ENCODE measurements at places on chromosomes 11 and 22.

GRCh38 chr11:110929129-110929528 lies 216.9 kb upstream of the ARHGAP20 start:
- DNase-seq, result no peak

GRCh38 chr22:24845041-24845898 lies 39.3 kb downstream of the SGSM1 start:
- DNase-seq, result no peak

DNA sequence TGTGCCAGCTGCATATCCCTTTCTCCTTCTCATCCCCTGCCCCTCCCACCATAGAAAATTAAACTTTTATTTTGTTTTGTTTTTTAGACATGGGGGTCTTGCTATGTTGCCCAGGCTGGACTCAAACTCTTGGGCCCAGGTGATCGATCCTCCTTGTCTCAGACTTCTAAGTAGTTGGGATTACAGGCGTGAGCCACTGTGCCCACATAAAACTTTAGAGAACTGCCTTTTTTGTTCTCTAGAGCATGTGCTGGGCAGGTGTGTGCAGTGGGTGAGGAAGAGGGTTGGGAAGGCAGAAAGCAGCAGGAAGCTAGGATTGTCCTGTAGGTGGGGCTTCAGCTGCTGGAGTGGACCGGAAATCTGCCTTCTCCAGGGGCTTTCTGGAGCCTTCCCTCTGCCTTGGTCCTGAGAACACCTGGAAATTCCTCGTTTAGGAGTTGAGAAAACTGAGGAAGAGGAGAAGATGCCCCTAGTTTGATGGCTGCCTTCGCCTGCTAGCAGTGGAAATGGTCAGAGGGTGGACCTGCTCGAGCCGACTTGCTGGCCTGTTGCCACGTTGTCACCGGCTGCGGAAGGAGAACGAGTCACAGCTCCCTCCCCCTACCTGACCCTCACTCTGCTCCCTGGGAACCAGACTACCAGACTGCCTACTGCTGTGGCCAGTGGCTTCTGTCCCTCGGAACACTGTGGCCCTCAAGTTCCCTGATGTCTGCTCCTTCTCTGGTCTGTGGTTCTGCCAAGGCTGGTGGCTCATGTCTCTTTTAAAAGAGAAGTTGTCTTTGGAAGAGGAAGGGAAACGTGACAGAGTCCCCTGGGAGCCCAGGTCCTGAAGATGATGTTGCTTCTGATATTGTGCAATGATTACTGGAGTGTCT lies 4.0 kb downstream of the ST14 start:
- no peak for DNase-seq

DNA sequence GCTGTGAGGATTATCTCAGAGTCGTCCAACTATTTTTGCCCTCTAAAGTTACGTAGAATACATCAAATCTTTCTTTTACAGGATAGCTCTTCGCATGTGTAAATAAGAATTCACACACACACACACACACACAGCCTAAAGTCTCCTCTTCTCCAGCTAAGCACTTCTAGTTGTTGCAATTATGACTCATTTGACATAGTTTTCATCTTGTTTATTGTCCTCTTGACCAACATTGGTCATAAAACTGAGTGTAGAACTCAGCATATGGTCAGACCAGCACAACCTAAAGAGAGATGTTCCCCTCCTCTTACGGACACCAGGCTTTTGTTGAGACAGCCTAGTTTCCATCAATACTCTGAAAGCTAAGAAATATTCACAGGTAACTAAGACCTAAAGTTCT lies 234.2 kb downstream of the BLID start:
- no peak for DNase-seq

DNA sequence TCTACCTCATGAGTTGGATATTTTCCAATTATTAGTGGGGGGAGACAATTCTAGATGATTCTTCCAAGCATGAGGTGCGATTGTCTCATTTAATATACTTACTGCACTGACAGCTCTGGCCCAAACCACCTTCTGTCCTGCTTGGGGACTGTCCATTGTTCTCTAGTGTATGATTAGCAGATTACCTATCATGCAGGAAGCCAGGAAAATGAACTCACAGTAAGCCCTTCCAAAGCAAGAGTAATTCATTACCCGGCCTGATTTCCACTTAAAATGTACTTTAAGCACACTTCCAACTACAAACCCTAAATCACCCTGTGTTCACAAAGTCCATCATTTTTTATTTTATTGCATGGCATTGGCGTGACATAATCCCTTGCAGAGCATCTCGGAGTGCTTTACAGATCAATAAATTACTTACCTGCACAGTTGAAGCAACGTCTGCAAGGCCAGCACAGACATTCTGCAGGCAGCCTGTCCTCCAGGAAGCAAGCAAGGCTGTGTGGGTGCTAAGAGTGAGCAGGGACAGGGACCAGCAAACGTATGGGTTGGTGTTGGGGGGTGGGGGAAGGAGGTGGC lies 838.2 kb downstream of the NTM start:
- no peak for DNase-seq

DNA sequence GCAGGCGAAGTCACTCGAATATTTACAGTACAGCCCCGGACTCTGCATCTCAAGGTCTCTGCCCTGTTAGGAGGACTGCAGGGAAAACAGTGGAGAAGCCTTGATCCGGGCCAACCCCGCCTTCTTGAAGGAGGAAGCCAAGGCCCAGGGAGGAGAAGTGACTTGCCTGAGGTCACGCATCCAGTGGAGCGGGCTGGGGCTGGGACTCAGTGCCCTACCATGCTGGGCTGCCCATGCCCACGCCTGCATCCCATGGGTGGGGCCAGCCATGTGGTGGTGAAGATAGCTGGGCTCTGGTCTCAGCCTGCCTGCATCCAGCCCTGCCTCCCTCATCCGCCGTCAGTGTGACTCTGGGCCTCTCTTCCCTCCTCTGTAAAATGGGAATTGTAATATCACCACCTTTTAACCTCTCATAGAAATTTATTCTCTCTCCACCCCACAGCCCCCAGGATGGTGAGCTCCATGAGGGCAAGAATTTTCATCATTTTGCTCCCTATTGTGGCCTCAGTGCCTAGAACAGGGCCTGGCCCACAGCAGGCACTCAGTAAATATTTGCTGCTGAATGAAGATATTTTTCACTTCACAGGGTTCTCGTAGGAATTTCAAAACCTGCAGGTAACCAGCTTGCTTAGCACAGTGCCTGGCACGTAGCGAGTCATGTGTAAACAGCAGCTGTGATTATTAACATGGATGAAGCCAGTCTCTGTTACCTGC lies 57.3 kb downstream of the OTOG start:
- no peak for DNase-seq

- DNase-seq, result no peak
These were observed 24.6 kb upstream of the IGLL5 start for GRCh38 chr22:22863001-22863400.

DNA sequence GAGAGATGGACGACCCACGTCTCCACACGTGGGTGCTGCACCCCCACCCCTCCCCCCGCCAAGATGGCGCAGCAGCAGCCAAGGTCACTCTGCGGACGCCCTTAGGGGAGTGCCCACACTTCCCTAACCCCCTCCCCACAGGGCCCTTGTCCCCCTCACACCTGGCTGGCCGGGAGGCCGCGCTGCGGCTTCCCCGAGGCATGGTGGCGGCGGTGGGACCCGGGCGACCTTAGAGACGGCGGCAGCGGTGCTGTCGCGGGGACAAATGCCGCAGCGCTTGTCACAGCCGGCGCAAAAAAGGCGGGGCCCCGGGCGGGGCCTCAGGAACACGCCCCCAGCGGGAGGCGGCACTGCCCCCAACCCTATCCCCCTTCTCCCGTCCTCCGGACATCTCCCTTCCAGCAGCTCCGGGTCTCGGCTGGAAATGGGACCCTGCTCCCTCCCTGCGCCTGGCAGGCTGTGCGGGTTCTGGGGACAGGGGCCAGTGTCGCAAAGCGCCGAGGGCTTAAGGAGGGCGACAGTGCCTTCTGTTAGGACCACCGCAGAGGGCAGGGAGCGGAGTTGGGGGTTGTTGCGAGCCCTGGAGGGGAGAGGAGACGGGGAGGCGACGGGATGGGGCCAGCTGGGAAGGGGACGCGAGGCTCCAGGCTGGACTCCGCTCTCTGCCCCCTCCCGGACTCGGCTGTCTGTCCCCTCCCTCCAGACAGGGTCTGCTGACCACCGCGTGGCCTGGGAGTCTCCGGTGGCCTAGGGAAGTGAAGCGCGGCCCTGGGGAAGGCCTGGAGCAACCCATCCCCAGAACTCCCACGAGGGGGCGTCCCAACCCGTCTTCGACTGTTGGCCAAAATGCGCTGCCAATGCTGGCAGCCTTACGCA lies at the start of gene CHCHD10:
Gene CHCHD10, minus strand, starts transcription at position 300 of the 876 bp plus-strand sequence. Its CDS starts 98 bp downstream, at position 202.
- DNase-seq, result peak; percentile 83

- no peak for DNase-seq
These were observed 38.8 kb downstream of the OSBPL5 start for GRCh38 chr11:3126207-3126865.

- DNase-seq, result no peak
These were observed 119.7 kb downstream of the ETS1 start for GRCh38 chr11:128467610-128468041.

- DNase-seq, result no peak
These were observed 18.6 kb downstream of the C11orf91 start for GRCh38 chr11:33682019-33682418.

- DNase-seq, result no peak
These were observed 59.2 kb downstream of the TRIM44 start for GRCh38 chr11:35721651-35722282.
